Activated T-cell treated with anti-CD3 and anti-CD28 coated beads for 4 hours (primary cell): ENCODE measurements at places on chromosomes 16 and 17.

DNA sequence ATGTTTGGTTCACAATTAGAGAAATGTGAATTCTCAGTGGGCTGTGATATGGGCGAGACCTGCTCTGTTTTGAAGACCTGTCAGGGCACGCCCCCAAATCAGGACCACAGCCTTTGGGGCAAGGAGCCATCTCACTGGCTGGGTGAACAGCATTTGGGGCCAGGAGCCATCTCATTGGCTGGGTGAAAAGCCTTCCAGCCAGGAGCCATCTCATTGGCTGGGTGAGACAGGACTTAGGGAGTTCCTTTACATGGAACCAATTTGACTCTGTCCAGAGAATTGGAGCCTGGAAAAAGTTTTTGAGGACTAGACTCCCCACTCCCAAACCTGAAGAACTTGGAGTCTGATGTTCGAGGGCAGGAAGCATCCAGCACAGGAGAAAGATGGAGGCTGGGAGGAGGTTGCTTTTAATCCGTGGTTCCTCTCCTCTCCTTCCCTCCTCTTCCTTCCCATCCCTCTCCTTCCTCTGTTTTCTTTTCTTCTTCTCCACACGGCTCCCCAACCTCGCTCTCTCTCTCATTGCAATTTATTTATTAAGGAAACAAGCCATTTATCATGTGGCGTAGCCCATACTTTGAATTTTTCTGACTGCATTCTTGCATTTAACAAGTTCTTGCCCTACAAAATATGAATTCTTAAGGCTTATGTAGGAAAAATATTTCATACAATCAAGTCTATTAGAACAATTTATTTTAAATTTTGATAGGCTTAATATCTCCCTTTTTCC, 19.7 kb downstream of the FOXL1 start:
- DNase-seq, result no peak

- no peak for DNase-seq
Observed at GRCh38 chr17:72193391-72194106, 72.7 kb downstream of the SOX9 start.

GRCh38 chr16:27973678-27974077, 89.8 kb downstream of the GSG1L start:
- DNase-seq, result no peak

GRCh38 chr16:82857693-82858365, 231.1 kb downstream of the CDH13 start:
- DNase-seq, result no peak

GRCh38 chr16:4604401-4604800, 10.3 kb downstream of the UBALD1 start:
- no peak for DNase-seq

- DNase-seq, result no peak
Observed at GRCh38 chr17:40935624-40936023, 1.8 kb downstream of the KRT23 start.

DNA sequence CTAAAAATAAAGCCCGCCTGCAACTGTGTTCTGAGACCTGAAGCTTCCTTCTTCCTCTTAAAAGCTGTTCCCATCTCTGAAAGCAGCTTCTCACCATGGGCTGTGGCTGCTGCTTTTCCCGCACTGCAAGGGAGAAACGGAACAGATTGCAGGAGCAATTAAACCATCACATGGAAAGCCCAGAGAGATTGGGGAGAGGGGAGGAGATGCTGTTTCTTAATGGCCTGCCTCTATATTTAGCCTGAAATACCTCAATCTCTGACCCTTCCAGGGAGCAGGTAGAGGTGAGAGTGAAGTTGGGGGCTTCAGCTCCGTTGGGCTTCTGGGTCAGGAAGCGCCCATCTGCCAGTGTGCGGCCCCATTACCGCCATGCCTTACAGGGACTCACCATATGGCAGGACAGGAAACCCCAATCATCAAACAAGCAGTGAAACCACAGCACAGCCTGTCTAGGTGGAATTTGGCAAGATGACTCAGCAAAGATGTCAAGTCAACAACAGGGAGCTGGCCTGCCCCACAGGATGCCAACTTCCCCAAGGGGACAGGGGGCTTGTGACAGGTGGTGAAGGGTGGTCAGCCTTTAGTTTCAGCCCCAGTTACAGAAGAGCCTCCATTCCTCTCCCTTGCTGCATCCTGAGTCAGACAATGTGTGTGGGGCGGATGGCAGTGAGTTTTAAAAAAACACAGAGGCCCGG, 286.6 kb upstream of the CCL2 start:
- no peak for DNase-seq

DNA sequence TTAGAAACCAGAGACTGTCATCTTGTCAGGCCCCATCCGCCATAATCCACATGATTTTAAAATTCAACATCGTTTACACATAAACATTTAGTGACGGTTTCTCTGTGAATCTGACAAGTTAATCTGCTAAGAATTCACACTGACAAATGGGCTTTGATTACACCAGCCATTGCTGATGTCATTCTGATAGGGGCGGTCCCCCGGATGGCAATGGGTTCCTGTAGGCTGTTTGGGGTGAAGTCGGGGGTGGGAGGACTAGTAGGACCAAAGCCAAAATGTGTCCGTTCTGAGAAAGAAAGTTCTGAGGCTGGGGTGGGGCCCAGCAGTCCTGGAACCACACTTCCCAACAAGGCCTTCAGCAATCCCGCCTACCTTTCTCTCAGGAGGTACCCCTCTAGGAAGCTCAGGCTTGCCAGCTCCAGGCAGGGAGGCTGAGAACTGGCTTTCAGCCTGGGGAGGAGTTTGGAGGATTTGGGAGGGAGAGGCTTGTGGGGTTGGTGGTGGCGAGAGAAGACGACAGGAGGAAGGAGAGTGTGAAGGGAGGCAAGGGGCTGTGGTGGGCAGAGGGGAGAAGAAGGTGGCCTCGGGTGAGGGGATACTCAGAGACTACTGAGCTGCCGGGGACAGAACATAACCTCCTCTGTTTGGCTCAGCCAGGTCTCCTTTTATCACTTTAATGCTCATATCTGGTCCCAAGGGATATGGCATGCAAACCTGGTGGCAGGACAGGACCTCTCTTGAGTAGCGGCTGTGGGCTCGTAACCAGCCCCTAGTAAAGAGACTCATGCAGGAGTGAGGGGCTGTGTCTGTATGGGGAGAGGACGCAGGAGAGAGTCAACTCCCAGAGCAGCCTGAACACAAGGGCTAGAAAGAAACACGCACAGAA, 8.6 kb downstream of the HIC1 start:
- DNase-seq, result no peak

- no peak for DNase-seq
Observed at GRCh38 chr16:1887711-1888354, 15.9 kb upstream of the MEIOB start.

DNA sequence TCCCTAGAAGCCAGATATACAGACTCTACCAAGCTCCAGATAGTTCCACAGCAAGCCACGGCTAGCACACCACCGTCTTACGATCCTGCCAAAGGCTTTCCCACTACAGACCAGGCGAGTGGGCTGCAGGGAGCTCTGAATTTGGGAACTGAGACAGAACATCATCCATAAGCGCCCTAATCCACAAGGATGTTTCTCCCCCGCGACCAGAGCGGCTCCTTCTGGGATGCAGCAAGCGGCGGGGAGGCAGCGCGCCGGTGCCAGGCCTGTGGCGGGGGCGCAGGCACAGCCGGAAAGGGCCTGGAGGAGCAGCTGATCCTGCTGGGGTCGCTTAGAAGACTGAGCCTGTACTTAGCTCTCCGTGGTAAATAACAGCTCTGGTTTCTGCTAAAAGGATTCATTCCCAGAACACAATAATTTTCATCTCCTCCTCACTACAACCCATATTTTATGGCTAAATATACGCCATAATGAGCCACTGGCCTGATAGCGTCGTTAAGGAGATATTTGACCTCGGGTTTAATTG, 16.2 kb upstream of the FOXF1 start:
- DNase-seq, result no peak

- DNase-seq, result no peak
Observed at GRCh38 chr16:17193566-17194100, 277.1 kb downstream of the XYLT1 start.

DNA sequence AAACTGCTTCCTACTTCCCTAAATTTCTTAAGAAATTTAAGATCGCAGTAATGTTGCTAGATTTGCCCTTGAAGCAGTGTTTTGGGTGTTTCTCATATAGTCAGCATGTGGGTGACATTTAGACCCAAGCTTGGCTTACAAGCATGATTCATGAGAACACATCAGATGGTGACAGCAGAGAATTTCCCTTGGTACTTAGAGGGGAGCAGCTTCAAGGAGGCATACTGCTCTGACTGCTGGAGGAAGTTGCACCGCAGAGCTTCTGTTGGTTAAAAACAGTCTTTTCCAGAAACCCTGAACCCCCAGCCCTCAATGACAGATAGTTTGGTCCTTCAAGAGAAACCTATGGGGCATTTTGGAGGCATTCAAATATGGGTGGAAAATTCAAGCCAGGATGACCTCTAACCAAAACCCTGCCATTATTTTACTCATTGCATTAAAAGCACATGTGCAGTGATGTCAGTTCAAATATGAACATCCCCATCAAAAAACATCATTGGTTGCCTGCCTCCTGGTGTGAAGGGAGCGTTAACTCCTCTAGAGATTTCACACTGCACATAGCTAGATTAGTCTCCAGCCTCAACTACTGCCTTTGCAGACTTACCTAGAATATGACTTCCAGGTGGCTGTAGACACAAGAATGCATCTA, 201.5 kb upstream of the CACNG5 start:
- peak; percentile 21 for DNase-seq

DNA sequence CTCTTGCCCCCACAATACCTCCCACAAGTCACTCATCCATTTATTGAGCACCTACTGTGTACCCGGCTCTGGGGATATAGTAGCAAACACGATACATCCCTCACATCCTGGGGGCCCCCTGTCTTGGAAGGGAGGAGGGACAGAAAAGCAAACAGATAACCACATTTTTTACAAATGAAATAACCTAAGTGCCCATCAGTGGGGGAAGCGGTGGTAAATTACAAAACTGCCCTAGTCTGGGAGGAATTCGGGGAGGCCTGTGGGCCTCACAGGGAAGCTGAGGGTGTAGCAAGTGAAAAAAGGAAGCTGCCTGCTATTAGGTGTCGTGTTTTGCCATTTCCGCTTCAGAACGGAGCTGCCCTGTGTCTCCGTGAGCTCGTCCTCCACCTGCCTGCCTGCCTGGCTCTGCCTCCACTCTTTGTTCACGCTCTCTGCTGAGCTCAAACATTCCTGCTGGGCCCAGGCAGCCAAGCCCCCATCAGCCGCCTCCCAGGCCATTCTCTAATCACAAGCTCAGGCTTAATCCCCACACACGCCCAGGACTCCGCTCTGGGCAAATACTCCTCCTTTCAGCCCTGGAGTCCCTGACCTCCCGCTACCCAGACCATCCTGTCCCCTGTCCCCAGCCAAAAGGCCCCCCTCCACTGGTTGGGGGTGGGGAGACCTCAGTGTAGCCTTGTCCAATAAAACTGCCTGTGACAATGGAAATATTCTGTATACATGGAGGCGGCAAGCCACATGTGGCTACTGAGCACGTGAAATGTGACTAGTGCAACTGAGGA, 10.2 kb upstream of the SEC14L5 start:
- DNase-seq, result no peak

GRCh38 chr17:57919918-57920317, 35.3 kb downstream of the CUEDC1 start:
- DNase-seq, result no peak

- DNase-seq, result peak; percentile 20
Observed at GRCh38 chr17:76382351-76382802, 2.0 kb upstream of the SPHK1 start.
